ENCODE measurements at places on chromosomes 2 and 18.

GRCh38 chr2:86223140-86223926 is 24.1 kb downstream of the MRPL35 start:
- DNase-seq = peak; percentile 53

DNA sequence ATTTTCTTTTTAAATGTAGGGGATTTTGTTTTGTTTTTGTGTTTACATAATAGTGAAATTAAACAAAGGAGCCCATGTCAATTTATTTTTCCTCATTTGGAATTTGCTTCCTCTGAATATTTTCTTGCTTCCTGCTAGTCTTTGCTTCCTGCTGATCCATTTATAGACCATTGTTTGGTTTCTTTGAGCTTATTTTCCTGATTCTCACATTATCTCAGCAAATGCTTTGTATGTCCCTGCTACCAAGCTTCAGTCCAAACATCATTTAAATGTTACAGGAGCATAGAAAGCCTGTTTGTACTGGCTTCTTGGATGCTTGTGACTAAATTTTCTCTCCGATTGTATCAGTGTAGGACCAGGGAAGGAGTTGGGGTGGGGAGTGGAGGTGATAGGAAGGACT is 127.3 kb upstream of the IL1R2 start:
- no peak for DNase-seq

DNA sequence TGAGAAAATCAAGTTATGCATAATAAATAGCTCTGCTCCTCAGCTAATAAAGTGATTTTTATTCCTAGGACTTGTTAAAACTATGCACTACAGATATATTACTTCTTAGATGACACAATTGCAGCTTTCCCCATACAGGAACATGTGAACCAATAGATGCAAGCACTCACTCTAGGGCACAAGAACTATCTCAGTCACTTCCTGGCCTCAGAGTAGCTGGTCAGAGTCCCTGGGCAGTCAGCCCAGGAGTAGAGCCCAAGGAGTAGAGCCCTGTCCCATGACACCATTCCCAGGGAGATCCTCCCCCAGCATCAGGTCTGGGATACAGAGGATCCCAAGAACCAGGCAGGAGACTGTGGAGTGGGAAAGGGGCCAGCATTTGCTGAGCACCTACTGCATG is 2.7 kb downstream of the TNS1 start:
- peak; percentile 74 for DNase-seq

GRCh38 chr18:26655525-26656430 is 107.4 kb upstream of the KCTD1 start:
- peak; percentile 26 for DNase-seq

- DNase-seq = peak; percentile 34
Measured at GRCh38 chr2:68435615-68436014, 31.5 kb downstream of the FBXO48 start.

DNA sequence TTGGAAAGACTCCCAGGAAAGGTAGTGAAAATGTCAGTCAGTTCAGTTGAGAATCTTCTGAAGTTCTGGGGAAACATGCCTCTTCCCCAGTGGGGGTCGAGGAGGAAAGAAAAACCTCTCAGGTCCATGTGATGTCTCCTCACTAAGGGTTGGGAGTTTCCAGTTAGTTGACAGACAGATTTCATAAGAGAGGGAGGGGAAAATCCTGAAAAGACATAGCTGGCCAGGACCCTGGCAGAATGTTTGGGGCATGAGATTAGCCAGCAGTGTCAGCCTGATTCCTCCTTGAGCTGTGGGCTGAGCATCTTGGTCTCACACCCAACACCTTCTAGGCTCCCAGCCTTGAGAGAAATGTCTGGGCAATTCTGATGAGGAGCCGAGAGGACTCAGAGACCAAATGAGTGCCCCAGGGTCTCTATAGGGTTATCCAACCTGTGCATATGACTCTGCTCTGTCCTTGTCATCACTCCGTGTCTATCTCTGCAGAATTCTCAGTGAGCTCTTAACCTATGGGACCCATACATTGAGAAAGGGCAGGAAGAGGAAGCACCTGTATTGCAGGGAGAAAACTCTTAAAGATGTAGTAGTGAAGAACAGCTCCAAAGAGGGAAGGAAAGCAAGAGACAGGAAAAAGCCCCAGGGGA is 13.9 kb downstream of the BMP10 start:
- DNase-seq = no peak

DNA sequence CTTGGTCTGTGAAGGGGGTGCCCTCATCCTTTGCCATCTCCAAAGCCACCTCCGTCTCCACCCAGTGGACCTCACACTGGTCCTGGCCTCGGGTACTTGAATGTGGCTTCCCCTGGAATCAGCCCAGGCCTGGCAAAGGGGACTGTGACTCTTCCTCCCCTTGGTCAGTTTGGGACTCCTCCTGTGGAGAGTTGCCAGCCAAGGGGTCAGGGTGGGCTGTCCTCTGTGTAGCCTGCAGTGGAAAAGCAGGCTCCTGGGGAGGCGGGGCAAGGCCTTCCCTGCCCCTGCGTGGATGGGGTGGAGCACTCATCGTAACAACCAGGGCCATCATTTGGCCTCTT is 59.8 kb downstream of the INHBB start:
- DNase-seq = no peak

- DNase-seq = no peak
Measured at GRCh38 chr2:37695336-37695735, 23.9 kb upstream of the CDC42EP3 start.

- DNase-seq = no peak
Measured at GRCh38 chr2:64737547-64737946, 83.8 kb upstream of the SERTAD2 start.
